ENCODE measurements at places on chromosomes 6 and 20.

DNA sequence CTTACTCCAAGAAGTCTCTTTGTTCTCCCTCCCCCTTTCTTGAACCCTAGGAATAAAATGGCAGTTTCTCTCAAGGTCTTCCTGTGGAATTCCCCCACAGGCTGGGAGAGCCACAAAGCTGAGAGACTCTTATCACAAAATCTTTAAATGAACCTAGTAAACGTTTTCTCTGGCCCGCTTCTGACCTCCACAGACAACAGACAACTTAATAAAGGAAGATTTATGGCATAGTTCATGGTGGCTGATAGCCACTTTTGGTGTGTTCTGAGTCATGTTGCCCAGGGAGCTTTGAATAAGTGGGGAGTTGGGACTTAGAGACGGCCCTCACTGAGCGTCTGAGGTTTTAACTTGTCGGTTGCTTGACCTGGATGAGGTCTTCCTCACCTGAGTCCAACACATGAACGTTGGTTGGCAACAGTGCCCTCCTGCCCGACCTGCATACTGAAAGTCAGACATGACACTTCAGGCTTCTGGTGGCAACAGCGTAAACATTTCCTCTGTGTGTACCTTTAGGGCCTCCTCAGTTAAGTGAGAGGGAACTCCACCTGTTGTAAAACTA is 124.1 kb downstream of the FOXO3 start:
- no peak for DNase-seq

DNA sequence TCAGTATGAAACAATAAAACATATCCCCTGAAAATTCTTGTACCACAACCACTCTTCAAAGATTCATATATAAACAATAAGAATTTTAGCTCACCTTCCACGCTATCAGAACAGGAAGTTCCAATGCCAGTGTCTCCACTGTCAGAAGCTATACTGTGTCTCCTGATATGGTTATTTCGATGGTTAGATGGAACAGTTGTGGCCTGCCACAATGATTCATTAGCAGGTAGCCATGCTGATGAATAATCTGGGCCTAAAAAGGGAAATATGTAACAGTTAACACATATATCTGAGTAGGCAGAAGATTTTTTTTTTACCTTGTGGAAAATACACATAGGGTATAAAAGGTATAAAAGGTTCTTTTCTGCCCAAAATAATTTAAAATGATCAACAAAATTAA is 19.0 kb downstream of the CEP85L start:
- no peak for DNase-seq

- no peak for DNase-seq
These were observed 17.4 kb downstream of the SHLD1 start for GRCh38 chr20:5767493-5768098.

- DNase-seq, result no peak
These were observed 15.1 kb downstream of the SHPRH start for GRCh38 chr6:145948878-145949613.

DNA sequence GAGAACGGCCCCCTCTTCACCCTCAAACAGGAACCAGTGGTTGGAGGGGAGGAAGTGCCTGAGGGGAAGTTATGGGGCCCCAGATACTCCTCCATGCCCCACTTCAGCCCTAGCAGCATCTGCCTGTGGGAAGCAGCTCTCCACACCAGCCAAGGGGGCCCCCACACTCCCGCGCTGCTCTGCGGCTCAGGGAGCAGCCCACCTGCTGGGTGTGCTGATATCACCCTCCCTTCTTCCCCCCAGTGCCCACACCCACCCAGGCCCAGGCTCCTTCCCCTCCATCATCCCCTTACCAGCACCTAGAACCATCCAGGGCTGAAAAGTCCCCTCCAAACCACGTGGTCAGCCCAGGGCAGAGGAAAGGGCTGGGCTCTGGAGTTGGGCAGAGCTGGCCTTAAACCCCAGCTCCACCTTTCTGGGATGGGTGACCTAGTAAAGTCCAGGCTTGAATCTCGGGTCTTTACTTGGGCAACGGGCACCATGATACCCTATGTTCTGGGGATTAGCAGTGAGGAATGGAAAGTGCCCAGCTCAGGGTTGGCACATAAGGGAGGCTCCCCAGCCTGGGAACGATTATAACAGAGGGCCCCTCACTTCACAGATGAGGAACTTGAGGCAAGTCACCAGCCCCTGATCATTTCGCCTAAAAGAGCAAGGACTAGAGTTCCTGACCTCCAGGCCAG is 663 bp downstream of the LST1 start:
- no peak for DNase-seq

GRCh38 chr6:56888687-56889086 is 66.2 kb upstream of the BEND6 start:
- no peak for DNase-seq

DNA sequence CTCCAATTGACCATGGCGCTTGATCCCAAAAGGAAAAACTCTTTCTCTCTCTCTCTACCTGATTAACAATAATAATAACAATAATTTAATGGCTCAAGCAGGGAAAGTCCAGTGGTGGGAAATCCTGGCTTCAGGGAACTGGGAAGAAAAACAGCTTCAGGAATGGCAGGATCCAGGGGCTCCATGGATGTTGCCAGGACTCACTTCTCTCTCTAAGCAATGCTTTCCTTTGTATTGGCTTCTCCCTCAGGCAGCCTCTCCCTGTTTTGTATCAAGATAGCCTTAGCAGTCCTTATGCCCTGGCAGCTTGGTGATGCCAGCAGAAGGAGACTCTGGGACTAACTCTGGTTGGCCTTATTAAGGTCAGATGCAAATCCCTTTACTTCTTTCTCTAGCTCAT is 13.5 kb upstream of the PTGIS start:
- no peak for DNase-seq

- no peak for DNase-seq
These were observed 64.7 kb upstream of the TIAM2 start for GRCh38 chr6:154930451-154930851.

GRCh38 chr6:106106276-106107042 is 20.3 kb downstream of the PRDM1 start:
- no peak for DNase-seq

DNA sequence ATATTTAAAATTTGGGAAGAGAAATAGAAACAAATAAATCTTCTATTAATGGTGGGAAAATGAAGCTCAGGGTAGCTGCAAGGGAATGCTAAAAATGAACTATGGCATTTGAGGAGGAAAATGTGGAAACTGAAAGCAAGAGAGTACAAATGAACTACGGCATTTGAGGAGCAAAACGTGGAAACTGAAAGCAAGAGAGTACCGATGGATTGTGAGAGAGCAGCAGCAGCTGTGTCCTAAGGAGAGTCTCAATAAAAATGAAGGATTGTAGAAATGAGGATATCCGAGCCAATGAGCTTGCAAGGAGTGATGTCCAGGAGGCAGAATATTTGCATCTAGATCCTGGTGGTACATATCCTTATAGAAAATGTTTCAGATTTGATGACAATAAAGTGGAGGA is 547.1 kb upstream of the ZNF337 start:
- no peak for DNase-seq

- no peak for DNase-seq
These were observed 49.1 kb downstream of the CEP85L start for GRCh38 chr6:118602300-118602699.

Measured in stromal cell of bone marrow (primary cell).